ENCODE measurements at places on chromosomes 2 and 18.

DNA sequence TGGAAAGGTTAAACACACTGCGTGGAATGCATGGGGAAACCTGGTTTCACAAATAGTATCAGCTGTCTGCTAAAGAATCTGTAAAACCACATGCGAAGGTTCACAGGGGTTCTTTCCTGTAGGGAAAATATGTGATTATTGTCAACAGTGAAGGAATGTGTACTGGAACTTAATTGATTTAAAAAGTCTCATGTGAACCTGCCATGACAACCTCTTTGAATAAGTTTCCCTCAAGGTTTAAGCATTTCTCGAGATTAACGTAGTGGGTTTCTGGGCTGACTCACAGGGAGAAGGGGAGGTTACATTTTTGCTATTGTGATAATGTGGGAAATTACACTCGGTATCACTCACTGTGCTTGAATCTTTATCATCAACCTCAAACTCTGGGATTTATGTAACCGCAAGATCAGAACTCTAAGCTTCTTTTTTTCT lies 28.2 kb upstream of the IL1R1 start:
- no peak for DNase-seq

DNA sequence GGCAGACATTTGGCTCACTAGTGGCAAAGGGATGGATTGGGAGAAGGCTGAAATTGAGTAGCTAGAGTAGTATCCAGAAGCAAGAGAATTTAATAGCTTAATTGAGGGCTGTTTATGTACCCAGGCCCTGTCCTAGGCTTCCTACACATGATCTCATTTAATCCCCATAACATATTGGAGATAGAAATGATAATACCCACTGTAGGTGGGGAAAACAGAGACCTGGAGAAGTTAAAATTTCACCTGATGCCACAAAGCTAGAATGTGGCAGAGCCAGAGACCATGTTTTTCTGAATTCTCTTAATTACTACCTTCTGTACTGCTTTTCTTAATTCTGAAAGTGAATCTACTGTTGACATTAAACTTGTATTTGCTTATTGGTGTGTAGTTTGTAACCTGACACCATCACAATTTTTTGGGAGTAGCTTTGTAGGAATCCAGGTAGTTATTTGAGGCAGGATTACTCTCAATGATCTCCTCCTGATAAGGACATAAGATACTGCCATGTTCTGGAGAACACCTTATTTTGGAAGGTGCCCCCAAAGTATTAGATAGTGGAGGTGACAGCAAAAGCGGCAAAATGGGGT lies 42.2 kb downstream of the RAB10 start:
- no peak for DNase-seq

GRCh38 chr2:159755788-159756187 lies 42.2 kb downstream of the CD302 start:
- no peak for DNase-seq

DNA sequence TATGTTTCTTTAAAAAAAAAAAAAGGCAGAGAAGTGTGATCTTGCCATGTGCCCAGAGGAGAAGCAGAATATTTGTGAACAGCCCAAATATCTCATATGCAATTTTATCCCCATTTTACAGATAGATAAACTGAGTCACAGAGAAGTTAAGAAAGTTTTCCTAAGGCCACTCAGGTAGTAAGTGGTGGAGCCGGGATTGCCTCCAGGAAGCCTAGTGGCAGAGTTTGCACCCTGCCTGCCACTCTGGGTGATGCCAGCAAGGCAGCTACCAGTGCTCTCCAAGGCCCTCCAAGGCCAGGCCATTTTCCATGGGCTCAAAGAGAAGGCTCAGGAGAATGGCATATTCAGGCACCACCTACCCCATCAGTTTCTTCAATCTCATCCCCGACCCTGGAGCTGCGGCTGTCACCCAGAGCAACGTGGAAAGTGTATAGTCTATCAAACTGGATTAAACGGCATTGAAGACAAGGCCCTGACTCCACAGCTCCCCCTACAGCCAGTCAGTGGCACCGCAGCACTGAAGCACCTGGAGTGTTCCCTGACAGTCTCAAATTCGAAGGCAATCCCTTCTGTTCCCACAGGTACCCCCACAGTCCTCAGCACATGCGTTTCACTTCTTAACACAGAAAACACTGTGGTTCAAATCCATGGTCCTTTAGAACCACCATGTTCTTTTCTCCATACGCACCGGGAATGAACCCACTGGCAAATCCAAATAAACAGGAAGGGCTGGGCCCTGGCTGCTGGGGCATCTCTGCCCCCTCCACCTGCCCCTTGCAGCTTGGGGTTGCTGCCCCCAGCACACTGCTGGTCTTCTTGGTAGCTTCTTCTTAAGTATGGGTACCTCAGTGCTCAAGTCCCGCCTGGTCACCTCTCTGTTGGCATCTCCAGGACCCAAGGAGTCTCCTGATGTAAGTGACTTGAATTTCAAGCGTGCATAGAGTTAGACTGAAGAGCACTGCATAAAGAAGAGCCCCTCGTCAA lies 175.3 kb downstream of the INHBB start:
- DNase-seq: peak; percentile 10

GRCh38 chr18:79518028-79518682 lies 122.4 kb downstream of the NFATC1 start:
- no peak for DNase-seq

DNA sequence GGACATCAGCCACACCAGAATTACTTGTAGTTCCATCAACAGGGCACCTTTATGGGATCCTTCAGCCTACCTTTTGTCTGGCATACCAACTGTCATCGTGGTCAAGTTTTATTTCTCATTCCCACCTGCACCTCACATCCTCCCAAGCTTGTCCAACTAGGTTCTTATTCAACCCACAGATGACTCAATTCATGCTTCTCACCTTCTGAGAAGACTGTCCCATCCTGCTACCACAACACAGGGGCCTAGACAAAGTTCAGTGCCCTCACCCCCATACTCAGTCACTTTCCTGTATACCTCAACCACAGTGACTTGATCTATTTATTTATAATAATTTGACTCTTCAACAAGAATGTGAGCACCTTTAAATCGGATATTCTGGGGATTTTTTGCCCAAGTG lies 114.4 kb upstream of the ACVR1C start:
- no peak for DNase-seq

DNA sequence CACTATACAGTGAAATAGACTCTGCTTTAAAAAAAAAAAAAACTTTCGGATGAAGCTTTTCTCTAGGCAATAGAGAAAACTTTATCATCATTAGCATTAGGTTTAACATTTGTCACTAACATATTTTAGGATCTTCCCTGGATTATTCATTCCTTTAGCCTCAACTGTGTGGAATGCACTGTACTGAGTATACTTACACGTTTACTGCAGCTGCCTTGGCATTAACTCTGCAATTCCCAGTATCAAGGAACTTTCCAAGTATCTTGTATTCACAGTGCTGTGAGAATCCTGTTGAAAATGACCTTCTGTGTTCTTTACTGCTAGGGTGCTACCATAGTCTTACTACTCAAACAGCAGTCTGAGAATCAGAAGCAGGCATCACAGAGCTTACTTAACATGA lies 328.2 kb upstream of the COL3A1 start:
- DNase-seq: no peak

DNA sequence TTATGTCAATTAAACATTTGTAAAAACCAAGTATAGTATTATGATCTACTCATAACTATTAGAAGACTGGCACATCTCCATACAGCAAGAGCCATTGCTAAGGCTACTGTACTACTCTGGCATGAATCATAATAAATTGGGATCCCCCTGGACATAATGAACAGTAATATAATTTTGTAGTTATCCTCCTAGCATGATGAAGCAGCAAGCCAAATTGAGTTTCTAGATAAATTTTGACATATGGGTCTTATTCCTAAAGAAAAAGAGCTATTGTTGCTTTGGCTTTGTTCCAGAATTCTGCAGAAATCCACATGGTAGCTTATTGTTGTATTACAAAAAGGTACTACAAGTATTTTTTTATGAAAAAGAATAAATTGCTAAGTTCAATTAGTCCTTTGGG lies 204.3 kb downstream of the CAMKMT start:
- no peak for DNase-seq

DNA sequence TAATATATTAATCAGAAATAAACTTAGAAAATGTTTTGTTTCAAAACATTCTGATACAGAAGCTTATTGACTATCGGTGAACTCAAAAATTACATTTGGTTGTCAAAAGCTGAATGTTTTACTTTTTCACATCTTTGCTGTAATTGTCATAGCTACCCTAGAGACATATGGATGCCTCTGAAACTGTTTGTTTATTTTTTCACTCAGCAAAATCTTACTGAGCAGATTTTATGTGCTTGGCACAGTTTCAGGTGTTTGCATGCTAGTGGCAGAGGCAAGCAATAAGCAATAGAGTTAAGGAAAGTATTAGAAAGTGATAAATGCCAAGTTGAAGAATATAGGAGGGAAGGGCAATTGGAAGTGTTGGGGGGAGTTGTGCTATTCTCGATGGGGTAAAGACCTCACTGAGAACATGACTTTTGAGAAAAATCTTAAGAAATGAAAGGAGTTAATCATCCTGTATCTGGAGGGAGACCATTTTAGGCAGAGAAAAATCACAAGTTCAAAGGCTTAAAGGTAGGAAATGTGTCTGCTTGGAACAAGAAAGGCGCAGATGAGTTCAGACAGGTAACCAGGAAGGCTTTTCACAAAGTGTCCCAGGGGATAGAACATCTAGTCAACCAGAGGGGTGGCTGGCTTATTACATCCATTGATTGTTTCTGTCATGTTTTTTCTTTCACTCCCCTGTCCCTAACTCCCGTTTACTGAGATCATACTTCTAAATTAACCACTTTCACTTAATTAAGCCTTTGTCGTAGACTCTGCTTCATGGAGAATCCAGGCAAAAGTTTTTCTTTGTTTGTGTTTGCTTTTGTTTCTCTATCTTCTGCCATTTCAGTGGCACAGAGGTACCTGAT lies 27.2 kb upstream of the COBLL1 start:
- no peak for DNase-seq

- no peak for DNase-seq
Observed at GRCh38 chr2:138190999-138191398, 226.7 kb downstream of the HNMT start.

DNA sequence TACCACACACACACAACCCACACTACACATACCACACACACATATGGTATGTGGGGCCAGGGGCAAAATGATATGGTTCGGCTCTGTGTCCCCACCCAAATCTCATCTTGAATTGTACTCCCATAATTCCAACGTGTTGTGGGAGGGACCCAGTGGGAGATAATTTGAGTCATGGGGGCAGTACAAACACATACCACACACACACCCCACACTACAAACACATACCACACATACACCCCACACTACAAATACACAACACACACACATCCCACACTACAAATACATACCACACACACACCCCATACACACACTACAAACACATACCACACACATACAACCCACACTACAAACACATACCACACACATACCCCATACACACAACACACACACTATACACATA lies 117.8 kb downstream of the TTC32 start:
- no peak for DNase-seq

DNA sequence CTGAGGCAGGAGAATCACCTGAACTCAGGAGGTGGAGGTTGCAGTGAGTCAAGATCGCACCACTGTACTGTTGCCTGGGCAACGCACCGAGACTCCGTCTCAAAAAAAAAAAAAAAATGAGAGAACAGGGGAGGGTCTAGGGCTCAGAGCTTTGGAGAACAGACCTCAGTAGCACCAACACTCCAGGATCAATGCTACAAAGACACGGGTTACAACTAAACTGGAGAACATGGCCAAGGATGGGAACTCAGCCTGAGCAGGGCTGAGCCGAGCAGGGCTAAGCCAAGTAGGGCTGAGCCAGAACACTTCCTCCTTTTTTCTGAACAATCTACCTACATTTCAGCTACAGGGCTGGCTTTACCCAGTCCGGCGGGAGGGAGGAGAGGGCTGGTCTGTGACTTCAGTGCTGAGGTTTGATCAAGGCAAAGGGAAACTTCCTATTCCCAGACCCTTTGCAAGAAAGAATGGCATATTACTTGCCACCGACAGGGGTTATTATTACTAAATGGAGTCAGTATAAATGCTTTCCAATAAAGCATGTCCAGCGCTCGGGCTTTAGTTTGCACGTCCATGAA lies 2.9 kb upstream of the CASP8 start:
- no peak for DNase-seq

DNA sequence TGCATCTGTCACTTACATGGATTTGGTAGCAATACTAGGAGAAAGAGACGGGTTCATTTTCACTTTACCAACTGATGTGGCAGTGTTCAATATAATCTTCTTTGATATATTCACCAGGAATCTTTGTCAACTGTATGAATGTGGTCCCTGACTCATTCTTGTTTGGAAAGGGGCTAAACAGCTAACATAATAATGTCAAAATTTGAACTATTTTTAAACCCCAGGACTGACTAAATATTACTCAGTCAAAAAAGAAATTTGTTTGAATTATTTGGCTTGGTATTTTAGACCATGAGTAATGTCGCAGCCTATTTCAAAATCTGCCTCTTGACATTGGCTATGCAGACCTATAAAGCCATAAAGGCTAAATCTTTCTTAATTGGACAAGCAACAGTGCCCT lies 413.7 kb upstream of the RGPD4 start:
- no peak for DNase-seq

DNA sequence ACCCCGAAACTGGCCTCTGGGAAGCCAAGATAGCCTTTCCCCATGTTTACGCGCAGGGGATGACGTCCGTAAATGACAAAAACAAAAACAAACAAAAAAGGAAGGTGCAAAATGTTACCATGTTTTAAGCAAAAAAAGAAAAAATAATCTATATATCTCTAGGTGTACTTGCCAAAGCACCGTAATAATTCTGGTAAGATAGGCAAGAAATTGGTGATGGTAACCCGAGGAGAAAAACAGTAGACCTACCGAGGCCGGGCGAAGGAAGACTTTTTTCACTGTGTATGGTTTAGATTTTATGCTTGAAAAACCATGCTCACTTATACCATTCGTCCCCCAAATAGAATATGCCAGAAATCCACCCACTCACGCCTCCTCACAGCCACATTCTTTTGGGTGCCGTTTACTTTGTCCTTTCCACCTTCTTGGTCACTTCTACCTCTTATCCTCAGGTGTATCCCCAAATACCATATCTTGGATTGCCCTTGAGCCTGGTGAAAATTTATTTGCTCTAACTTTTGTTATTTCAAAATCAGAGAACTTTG lies 8.0 kb downstream of the GATA6 start:
- DNase-seq: no peak

DNA sequence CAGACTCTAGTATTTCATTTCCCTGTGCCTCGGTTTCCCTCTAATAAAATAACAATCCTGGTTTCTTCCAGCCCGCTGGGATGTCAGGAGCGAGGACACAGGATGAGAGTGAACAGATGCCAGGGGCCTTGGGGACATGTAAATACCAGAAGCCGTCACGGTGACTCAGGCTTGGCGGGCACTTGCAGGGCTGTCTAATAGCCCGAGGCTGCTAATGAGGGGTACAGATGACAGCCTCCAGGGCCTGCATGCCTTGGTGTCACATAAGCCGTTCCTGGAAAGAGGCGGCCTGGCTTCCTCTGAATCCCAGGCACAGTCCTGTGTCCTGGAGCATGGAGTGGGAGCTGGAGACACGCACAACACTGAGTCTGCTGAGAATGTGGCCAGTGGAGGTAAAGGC lies 28.2 kb downstream of the HS1BP3 start:
- no peak for DNase-seq
